ENCODE measurements at places on chromosomes 5 and 9.

- DNase-seq = no peak
Measured at GRCh38 chr9:132878695-132879456, at the start of gene SPACA9. SPACA9 (plus strand) TSS chr9:132878898; CDS start chr9:132883948, 5,050 bp downstream.

- no peak for DNase-seq
Measured at GRCh38 chr9:101126556-101126955, 98.0 kb downstream of the PLPPR1 start.

- no peak for DNase-seq
Measured at GRCh38 chr5:170223906-170224305, 8.9 kb upstream of the C5orf58 start.

DNA sequence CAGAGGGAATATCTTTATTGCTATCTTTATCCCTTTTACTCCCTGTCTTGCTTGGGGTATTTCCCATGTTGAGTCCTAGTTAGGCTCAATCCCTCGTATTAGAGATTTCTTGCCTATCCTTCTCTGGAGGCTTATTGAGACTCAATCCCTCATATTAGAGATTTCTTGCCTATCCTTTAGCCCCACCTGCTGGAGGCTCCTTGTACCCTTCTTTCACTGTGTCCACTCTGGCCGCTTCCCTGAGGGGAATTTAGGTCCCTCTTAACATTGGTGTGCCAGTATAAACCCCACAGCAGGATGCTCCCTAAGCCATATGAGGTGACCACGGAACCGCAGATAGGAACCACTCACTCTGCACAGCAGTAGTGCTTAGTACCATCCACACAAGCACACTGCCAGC lies 110.7 kb upstream of the MAMDC2 start:
- no peak for DNase-seq

- DNase-seq = no peak
Measured at GRCh38 chr9:75084081-75084672, 3.8 kb downstream of the NMRK1 start.

Measured in iPS DF 6.9 (cell line).